ENCODE measurements at places on chromosomes 5 and 9.

DNA sequence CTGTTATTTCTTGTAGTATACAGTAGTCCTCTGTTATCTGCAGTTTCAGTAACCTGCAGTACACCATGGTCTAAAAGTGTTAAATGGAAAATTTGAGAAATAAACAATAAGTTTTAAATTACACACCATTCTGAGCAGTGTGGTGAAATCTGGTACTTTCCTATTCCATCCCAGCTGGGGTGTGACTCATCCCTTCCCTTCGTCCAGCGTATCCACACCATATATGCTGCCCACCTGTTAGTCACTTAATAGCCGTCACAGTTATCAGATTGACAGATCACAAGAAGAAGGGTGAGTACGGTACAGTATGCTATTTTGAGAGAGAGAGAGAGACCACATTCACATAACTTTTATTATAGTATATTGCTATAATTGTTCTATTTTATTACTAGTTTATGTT lies 28.9 kb downstream of the FAM151B start:
- no peak for DNase-seq

DNA sequence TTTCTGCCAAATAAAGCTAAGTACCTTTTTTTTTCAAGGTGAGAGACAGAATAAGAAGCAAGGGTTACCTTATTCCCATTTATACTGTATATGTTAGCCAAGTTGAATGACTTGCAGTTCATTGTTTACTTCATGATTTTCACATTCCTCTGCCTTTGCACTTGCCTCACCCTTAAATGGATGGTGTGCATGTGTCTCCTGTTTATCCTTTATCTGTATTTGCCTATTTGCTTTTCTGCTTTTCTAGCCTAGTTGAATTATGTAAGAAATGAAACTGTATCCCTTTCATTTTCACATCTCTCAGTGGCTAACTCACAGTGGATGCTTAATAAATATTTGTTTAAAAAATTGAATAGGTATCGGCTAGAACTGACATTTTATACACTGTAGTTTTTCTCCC lies 200.8 kb upstream of the ST8SIA4 start:
- no peak for DNase-seq

- no peak for DNase-seq
These were observed 42.9 kb downstream of the GLRA1 start for GRCh38 chr5:151881621-151882225.

DNA sequence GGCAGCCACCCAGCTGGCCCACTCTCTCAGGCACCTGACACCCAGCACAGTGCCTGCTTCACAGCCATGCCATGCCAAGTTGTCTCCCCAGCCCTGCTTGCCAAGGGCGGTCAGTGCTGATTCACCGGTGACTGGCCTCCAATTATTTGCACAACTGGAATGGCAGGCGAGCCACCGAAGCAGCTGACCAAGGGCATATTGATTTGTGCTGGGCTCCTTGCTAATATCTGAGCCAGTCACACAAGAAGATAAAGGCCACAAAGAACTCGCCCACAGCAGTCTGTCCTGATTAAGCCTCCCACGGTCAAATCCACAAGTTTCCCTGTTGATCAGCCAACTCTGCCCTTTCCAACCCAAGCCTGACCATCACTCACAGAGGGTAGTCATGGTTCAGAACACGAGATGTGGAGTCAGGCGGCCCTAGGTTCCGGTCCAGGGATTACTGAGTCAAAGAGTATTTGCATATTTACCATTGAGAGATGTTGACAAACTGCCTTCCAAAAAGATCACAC lies 6.4 kb upstream of the EEIG1 start:
- no peak for DNase-seq

DNA sequence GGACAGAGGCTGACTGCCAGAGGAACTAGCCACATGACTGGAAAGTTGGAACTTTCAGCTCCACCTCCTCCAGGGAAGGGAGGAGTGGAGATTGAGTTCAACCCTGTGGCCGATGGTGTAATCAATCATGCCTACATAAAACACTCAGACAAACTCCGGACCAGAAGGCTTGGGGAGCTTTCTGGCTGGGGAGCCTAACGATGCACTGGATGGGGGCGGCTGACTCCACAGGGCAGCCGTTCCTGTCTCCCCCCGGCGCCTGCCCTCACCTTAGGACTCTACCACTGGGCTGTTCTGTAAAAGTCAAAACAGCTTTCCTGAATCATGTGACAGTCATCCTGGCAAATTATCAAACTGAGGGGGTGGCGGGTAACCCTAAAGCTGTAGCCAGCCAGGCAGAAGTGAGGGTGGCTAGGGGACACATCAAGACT lies 58.0 kb downstream of the GOLM1 start:
- no peak for DNase-seq

DNA sequence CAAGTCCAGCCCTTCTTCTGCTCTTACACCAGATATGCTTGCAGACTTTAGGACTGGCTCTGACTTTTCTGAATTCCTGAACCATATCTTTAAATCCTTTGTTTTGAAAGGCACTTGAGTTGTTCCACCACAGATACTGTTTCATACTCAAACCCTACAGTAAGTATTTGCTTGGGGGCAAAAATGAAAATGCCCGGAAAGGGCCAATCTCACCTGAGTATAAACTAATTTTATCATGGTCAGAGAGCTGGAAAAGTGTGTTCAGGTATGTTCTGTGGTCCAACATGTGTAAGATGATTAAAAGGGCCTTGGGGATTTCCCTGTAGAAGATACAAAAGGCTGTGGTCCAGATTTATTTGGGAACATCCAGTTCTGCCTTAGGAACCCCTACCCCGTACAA lies 225.2 kb downstream of the MAN2A1 start:
- DNase-seq = no peak

GRCh38 chr9:9216934-9217333 lies 1395.9 kb downstream of the PTPRD start:
- no peak for DNase-seq
